GM04504 (cell line): ENCODE measurements at places on chromosomes 3 and 15.

GRCh38 chr3:46609212-46609721, 3.1 kb upstream of the FAM240A start:
- no peak for DNase-seq

GRCh38 chr15:49628379-49628778, 7.5 kb downstream of the DTWD1 start:
- DNase-seq, result no peak

- no peak for DNase-seq
These were observed 437 bp downstream of the CELSR3 start for GRCh38 chr3:48662145-48662752.

GRCh38 chr3:35929158-35929557, 289.8 kb downstream of the ARPP21 start:
- DNase-seq, result no peak

- DNase-seq, result no peak
These were observed 8.8 kb upstream of the SH3BP5 start for GRCh38 chr3:15341030-15341726.

GRCh38 chr3:157101486-157101885, 58.5 kb downstream of the CCNL1 start:
- DNase-seq, result no peak

DNA sequence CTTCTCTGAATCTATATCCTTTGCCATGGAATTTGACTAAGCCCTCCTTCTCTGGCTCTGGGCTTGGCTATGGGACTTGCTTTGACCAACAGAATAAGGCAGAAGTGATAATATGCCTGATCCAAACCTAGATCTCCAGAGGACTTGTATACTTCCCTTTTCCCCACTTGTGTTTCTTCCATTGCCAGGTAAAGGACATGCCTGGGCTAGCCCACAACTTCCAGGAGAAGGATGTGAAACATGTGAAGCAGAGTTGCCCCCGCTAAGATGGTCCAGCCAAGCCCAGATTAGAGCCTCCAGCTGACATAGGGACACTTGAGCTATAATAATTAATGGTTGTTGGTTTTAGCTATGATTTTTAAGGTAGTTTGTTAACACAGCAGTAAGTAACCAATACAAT, 55.1 kb downstream of the FOXB1 start:
- no peak for DNase-seq

DNA sequence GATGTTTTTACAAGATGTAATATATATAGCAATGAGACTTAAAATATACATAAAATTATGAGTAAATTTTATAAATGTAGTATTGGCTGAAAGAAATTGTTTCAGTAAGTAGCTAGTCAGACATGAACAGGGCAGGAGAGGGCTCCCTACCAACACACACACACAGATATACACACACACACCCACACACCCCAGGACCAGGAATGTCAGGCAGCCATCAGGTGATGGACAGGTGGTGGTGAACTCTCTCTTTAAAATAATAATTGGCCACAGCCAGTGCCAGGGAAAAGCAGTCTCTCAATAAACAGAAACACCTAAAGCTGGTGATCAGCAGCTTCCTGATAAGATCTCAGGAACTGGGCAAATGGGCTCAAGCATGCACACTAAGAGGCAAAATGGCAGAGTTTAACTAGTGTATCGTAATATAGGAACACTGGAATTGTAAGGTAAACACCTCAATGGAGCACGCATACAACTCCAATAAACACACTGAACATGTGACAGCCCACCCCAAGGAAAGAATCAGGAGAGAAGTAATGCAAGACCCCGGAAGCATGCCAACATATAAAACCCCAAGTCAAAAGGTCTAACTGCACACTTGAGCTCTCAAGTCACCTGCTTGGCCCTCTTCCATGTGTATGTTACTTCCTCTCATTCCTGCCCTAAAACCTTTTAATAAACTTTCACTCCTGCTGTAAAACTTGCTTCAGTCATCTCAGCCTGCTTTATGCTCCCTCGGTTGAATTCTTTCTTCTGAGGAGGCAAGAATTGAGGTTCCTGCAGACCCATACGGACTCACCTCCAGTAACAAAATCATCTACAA, 1034.1 kb upstream of the SEMA6D start:
- no peak for DNase-seq

DNA sequence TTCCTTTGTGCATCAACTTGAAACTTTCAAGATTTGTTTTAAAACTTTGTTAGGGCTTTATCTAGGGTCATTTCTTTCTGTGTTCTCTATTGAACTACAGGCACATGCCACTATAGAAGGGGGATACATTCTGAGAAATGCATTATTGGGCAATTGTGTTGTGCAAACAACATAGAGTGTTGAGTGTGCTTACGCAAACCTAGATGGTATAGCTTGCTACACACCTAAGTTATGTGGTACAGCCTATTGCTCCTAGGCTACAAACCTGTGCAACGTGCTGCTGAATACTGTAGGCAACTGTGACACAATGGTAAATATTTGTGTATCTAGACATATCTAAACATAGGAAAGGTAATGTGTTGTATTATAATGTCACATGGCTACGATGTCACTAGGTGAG, 33.0 kb upstream of the KLF13 start:
- no peak for DNase-seq

- DNase-seq, result no peak
These were observed 39.7 kb downstream of the PGPEP1L start for GRCh38 chr15:98967916-98968315.

GRCh38 chr3:53170325-53171063, 9.5 kb downstream of the PRKCD start:
- DNase-seq, result no peak

DNA sequence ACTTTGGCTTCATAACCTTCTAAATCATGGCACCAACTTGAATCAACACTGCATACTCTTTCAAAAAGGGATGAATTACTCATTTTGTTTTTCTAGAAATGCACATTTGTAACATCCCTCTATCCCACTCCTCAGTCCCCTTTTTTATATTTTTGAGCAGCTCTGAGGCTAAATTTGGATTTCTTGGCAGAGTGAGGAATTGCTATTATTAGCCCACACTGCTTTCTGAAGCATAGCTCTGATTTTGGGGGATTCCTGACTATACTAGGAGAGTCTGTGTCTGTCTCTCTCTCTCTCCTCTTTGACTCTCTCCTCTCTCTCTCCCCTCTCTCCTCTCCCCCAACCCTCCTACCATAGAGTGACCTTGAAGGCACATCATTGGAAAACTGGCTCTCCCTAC, 76.6 kb downstream of the RBPMS2 start:
- DNase-seq, result no peak

DNA sequence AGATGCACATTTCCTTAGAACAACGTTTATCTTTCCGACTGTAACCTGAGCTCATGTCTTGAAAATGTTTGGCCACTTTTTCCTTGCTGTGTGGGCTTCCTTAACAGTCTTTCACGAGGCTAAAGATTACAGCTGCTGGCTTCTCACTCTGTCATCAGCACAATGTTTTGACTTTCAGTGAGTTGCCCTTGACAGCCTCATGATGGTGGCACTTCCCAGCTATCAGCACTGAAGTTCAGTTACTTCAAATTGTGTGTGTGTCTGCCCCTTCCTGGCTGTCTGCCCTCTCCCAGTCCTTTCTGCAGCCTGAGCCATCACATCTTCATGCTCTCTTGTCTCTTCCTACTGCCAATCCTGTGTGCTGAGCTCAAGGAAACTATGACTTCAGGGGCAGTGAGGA, 152.2 kb downstream of the NTRK3 start:
- DNase-seq, result no peak

DNA sequence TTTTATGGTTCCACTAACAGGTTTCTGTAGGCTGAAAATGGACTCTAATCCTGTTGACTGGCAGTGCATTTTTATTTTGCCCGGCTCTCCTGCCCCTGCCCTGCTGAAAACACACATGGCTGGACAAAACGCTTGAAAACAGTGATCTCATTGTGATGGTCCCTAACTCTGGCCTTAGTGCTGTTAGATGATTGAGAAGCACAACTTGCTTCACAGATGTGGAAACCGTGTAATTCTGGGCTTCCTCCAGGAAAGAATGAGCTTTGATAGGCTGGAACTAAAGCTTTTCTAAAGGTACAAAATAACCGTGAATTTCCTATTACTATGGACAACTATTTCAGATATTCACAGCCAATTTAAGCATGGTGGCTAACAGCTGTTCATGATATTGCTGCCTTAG, 121.4 kb downstream of the VGLL3 start:
- DNase-seq, result no peak

- DNase-seq, result no peak
These were observed 642.3 kb downstream of the ROBO1 start for GRCh38 chr3:79125313-79125984.

DNA sequence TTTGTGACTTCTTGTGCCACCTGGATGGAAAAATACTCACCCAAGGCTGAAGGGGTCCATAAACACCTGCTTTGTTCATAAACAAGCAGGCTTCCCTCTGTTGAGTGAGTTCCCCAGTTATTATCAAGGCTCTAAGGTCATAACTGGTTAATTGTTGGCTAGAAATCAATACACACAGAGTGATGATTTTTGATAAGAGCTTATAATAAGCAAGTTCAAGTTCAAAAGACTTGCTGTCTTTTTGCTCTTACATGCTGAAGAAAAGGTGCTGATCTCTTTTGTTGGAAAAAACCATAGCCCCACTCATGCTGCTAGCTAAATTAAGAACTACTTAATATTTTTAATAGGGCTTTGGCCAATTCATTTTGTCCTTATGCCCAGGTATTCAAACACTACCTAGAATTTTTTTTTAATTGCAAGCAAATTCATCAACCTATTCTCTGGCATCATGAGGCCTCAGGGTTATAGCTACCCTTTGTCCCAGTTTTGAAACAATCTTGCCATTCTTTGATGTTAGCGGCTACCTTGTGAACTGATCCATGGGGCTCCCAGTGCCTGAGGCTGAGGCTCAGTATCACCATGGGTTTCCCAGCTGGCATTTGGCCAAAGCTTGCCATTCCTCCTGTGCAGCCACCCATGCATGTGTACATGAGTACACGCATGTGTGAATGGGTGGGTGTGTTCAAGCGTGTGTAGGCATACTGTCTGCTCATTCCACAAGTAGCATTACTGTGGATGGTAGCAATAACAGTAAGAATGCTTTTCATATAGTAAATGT, 127.6 kb upstream of the LPP start:
- no peak for DNase-seq

DNA sequence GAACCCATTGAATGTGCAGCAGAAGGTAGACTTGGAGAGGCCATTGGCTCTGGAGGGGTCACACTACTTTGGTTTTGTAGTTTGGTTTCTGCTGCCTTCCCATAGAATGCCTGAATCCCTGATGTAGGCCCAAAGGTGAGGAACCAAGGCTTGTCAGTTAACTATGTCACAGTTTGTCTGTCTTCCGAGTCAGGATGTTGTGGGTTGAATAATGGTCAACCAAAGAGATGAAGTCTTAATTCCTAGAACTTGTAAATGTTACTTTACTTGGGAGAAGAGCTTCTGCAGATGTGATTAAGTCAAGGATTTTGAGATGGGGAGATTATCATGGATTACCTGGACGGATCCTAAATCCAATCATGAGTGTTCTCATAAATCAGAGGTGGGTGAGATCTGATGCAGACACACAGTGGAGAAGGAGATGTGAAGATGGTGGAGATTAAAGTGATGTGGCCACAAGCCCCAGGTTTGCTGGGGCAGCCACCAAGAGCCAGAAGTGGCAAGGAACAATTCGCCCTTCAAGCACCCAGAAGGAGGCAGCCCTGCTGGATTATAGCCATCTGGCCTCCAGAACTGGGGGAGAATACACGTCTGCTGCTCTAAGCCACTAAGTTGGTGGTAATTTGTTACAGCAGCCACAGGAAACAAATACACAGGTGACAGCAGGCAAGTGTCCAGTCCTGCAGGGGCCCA, 2.3 kb upstream of the CCR8 start:
- no peak for DNase-seq

DNA sequence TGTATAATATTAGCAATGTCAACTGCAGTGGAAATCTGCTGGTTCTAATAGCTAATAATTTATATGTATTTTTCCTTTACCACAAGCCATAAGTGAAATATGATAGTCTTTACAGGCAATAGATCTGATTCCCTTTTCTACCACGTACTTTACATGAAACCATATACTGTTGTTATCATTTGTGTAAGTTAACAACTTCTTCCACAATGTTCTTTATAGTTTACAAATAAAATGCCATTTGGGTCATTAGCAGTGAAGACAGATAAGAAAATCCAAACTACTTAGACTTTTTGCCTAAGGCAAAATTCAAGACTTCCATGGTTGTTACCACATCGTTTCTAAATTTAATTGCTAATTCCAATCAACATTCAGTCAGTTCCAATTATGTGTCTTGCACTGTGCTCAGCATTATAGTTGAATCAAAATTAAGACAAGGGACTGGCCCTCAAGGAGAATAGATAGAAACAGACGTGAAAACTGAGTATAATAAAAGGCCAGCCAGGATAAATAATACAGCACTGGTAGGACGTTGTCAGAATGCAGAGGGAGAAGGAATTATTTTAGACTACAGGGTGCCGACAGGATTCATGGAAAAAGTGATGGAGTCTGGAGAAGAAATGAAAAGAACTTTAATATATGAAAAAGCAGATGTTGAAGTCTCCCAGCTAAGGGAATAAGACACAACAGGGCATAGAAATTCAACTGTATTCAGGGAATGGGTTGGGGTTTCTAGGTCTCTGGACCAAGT, 249.8 kb downstream of the ALCAM start:
- no peak for DNase-seq
